ENCODE measurements at places on chromosomes 2 and 18. TPM values are rescaled to one million over a fixed set of nuclear protein-coding genes. Genes with fewer than 3 reads are reported as not detected.

Gene EFEMP1
- total RNA-seq = not detected

Gene FOXD4L1
- 0.15 TPM for total RNA-seq

Gene SPHKAP
- not detected for total RNA-seq

DNA sequence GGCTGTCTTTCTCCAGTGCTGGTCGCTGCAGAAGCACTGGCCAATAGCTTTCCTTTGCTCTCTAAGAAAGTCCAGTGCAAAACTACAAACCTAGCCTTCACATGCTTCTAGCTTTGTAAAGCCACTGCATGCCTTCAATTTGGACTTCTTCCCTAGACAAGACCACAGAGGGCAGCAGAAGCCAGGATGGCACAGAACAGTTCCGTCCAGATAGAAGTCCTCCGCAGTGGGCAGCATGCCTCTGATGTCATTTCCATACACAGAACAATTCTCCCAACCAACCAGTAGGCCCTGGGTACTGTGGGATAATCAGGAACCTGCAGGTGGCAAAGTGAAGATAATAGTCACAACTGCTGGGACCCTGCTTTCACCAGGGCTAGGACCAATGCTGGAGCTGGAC, 3.3 kb downstream of the ST6GAL2 start:
- DNase-seq = no peak

- DNase-seq = no peak
Measured at GRCh38 chr2:105405291-105405690, 6.4 kb upstream of the FHL2 start.

- DNase-seq = no peak
Measured at GRCh38 chr18:3458952-3459853, 9.2 kb downstream of the TGIF1 start.
